ENCODE measurements at places on chromosomes 16 and 17.
A peak's percentile ranks its signal among the peaks of the same experiment; 100 is the strongest.

GRCh38 chr16:14303639-14304394 lies 232.7 kb downstream of the MRTFB start:
- peak; percentile 58 for DNase-seq

DNA sequence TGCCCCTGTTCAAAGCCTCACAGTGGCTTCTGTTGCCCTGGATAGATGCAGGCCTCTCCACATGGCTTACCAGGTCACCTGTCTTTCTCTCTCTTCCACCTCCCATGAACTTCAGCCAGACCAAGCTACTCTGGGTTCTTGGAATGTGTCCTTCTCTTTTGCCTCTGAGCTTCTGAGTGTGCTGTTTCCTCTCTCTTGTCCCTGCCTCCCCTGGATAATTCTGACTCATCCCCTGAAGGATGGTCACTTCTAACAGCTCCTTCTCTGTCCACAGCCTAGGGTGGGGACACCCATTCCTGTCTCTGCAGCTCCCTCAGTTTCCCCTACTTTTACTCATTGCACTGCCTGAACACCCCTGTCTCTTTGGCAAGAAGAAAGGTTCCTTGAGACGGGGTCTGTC lies 2.9 kb downstream of the GUCY2D start:
- no peak for DNase-seq

- no peak for DNase-seq
These were observed 36.3 kb downstream of the GRB7 start for GRCh38 chr17:39774047-39774446.

GRCh38 chr17:50462446-50462845 lies 6.2 kb downstream of the CHAD start:
- DNase-seq = no peak

DNA sequence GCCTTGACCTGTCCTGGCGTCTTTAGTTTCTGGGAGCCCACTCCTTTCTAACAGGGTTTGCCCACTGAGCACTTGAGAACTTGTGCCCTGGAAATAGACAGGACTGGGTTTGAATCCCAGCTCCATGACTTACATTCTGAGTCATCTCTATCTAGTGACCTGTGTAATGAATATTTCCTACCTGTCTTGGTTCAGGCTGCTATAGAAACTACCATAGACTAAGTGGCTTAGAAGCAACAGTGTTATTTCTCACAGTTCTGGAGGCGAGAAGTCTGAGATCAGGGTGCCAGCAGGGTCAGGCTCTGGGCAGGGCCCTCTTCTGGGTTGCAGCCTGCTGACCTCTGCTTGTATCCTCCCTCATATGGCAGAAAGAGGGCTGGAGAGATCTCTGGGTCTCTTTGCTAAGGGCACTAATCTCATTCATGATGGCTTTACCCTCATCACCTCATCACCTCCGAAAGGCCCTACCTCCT lies 110.7 kb upstream of the DHX40 start:
- DNase-seq = no peak

- DNase-seq = no peak
These were observed 28.5 kb upstream of the C17orf107 start for GRCh38 chr17:4870855-4871254.

DNA sequence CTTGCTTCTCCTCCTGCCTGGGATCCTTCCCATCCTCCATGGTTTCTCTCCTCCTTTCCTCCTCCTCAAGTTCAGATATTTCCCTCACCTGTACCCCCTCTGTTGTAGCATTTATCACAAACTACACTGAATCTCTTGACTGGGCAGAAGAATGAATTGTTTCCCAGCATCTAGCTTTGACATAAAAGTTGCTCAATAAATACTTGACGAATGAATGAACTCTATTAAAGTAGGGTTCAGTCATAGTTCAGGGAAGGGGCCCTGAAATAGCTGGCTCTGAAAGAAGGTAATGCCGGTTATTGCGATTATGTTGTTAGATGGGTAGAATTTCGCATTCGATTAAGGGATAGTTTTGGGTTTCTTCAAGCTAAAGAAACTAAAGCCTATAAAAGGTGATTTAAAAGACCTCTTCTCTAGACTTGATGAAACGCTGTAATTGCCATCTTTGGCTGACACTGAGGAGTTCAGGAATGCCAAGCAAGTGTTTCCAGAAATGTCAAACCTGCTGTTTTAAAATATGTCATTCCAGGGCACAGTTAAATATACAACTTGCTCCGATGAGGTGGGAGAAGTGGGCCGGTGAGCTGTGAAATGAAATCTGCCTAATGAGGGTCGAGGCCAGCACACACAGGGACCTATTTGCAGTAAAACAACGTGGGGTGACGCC lies 1.0 kb upstream of the CPD start:
- no peak for DNase-seq

GRCh38 chr17:56717471-56717870 lies 116.2 kb downstream of the C17orf67 start:
- no peak for DNase-seq

- DNase-seq = peak; percentile 28
These were observed 13.6 kb upstream of the WFDC1 start for GRCh38 chr16:84281074-84281473.

DNA sequence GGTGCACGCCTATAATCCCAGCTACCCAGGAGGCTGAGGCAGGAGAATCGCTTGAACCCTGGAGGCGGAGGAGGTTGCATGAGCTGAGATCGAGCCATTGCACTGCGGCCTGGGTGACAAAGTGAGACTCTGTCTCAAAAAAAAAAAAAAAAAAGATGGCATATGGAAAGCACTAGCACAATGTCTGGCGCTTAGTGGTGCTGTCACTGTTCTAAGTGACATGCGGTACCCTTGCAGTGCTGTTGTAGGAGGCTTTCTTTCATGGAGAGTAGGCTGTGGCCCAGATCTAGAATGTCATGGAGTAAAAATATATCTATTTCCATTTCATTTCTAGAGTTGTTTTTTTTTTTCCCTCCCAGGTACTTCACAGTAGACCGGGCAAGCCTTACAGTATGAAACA lies 14.6 kb upstream of the METTL9 start:
- DNase-seq = no peak

- DNase-seq = no peak
These were observed 37.5 kb downstream of the PPL start for GRCh38 chr16:4899474-4899846.

DNA sequence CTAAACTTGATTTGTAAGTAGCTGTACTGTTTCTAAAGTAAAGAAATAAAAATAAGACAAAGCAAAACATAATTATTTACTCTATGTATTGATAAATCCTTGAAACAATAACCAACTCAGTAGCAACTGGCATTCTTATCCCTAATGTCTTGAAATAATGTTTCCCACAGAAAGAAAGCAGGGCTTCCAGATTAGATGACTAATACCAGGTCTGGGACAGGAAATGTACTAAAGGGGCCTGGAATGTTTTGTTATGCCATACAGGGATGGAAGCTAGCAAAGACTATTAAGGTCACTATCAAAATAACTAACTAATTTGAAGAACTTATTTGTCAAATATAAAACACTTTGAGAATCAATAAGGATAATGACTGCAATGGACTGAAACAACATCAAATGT lies 82.1 kb downstream of the CFDP1 start:
- DNase-seq = peak; percentile 83

DNA sequence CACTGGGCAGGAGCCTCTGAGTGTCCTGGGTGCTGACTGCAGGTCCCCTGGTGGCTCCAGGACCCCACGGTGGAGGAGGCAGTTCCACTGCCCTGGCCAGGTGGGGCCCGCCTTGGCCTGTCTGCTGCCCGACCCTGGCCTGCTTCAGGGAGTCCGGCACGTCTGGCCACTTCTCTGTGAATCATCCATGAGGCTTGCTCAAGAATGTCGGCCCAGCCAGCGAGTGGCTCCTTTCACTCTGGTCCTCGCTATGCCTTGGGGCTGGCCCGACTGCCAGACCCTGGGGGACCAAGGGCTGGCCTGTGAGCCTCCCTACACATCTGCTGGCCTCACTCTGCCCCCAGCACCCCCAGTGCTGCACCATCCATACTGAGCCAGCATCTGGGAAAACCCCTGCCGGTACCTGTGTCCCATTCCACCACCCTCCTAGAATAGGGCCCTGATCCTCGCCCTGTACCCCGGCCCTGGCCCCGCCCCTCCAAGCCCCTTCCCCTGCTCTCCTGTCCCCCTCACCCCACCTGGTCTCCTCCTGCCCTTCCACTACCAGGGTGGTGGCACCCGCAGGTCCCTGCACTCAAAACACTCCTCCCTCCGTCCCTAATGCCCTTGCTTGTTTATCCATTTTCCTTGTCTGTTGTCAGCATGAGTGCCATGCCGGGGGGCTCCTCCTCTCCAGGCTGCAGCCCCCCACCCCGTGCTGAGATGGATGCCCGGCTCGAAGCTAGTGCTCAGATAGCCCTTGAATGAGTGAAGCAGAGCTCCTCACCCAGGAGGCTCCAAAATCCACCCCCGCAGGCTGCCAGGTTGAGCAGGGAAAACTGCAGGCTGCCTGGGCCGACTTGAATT lies 35.5 kb downstream of the ADCY7 start:
- peak; percentile 92 for DNase-seq

GRCh38 chr17:46785696-46786095 lies 32.8 kb downstream of the WNT3 start:
- peak; percentile 32 for DNase-seq

DNA sequence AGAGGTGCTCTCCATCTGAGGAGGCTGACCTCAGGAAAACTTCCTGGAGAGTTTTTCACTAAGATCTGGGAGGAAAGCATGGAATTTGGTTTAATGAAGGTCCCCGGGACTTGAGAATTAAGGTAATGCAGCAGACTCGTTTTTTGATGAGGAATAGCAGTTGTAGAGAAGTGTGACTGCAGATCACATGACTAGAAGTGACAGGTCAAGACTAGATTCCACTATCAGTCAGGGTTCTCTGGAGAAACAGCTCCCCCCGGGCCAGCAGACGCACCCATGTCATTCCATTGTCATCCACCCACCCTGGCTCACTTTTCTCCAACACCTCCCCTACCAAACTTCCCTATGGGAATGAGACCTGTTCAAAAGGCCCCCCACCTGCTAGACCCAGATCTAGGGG lies 1.9 kb upstream of the DHRS13 start:
- no peak for DNase-seq

GRCh38 chr16:85369060-85369459 lies 244.1 kb upstream of the GSE1 start:
- no peak for DNase-seq

GRCh38 chr17:15907290-15907689 lies 37.6 kb upstream of the ADORA2B start:
- DNase-seq = no peak

- DNase-seq = no peak
These were observed 2.8 kb upstream of the LPCAT2 start for GRCh38 chr16:55506083-55506482.

- DNase-seq = no peak
These were observed 16.3 kb upstream of the DPEP1 start for GRCh38 chr16:89596957-89597649.

- peak; percentile 92 for DNase-seq
These were observed 27.8 kb upstream of the ITGA3 start for GRCh38 chr17:50027881-50028735.

GRCh38 chr17:78707016-78707415 lies 75.1 kb downstream of the CYTH1 start:
- no peak for DNase-seq

- DNase-seq = peak; percentile 76
These were observed 15.6 kb downstream of the PLEKHG4 start for GRCh38 chr16:67294938-67295361.

GRCh38 chr16:20822521-20823325 lies 16.4 kb downstream of the REXO5 start:
- no peak for DNase-seq

- DNase-seq = no peak
These were observed 4.6 kb downstream of the RASD1 start for GRCh38 chr17:17491546-17491988.

DNA sequence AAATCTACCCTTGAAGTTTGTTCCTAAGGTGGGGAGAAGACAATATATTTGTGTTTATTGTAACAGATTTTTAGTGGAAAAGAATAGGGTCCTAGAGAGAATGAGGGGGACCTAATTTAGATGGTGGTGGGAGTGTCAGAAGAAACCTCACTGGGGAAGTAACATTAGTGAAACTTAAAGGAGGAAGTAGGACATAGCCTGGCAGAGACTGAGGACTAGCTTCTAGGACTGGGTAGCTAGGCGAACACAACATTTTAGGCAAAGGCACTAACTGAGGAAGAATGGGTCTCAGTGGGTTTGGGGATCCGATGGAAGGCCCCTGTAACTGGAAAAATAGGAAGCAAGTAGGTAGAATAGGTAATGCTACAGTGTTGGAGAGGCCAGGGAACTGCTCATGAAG lies 4.2 kb upstream of the ARL2BP start:
- no peak for DNase-seq

- DNase-seq = no peak
These were observed 50.7 kb upstream of the ARHGAP44 start for GRCh38 chr17:12738624-12739023.

GRCh38 chr17:81986606-81987005 lies 9.2 kb downstream of the ASPSCR1 start:
- DNase-seq = no peak

GRCh38 chr17:29734640-29735039 lies 111.9 kb upstream of the CORO6 start:
- no peak for DNase-seq

DNA sequence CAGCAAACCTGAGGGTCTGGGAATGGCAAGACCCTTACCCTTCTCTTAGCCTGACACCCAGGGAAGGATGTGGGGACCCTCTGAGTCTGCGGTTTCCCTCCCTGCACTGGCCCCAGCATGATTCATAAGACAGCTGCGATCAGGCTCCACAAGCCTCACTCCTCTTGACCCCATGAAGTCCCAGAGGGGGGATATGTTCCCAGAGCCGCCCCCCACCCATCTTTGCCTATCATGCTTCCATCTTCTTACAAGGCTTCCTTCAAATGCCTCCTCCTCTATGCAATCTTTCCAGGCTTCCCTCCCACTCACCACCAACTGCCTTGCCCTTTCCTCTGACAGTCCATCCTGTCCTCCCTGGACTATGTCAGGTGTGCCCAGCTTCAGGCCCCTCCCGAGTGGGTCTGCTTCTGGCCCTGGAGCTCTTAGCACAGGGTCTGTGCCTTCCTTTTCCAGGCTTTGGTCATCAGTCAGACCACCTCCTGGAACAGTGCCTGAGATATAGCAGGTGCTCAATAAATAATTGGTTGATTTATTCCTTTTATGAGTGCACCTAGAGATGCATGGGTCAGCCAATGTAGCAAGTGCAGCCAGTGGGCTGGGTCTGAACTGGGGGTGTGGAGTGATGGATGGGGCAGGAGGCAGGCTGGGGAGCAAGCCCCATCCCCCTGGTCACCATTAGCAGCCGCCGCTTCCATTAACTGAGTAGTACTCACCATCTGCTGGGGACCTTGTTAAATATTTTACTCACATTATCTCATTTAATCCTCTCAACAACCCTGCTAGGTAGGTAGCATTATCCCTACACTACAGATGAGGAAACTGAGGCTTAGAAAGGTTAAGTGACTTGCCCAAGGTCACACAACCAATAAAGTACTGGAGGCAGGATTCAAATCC lies 8.4 kb downstream of the DLX3 start:
- DNase-seq = no peak
